ENCODE measurements at places on chromosomes 2 and 18.

DNA sequence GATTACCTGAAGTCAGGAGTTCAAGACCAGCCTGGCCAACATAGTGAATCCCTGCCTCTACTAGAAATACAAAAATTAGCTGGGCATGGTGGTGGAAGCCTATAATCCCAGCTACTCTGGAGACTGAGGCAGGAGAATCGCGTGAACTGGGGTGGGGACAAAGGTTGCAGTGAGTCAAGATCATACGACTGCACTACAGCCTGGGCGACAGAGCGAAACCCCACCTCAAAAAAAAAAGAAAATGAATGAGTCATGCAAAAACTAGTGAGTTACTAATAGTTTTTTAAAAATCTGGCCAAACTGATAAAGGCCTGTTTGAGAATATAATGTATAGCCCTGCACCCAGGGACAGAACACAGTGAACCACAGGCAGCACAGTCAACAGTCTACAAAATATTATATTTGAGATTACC is 17.5 kb downstream of the AFG3L2 start:
- no peaks in the 10 kb centered on the region for H3K4me1 ChIP-seq
- no peak overlapping the region for H3K4me3 ChIP-seq
- H3K27me3 ChIP-seq, result no peaks in the 10 kb centered on the region

GRCh38 chr18:3427944-3428343 is 22.0 kb upstream of the TGIF1 start:
- no peak overlapping the region for H3K27ac ChIP-seq
- no peaks in the 10 kb centered on the region for H3K36me3 ChIP-seq
- DNase-seq, result no peak
- H3K4me3 ChIP-seq, result no peak overlapping the region
- H3K27me3 ChIP-seq, result no peaks in the 10 kb centered on the region

DNA sequence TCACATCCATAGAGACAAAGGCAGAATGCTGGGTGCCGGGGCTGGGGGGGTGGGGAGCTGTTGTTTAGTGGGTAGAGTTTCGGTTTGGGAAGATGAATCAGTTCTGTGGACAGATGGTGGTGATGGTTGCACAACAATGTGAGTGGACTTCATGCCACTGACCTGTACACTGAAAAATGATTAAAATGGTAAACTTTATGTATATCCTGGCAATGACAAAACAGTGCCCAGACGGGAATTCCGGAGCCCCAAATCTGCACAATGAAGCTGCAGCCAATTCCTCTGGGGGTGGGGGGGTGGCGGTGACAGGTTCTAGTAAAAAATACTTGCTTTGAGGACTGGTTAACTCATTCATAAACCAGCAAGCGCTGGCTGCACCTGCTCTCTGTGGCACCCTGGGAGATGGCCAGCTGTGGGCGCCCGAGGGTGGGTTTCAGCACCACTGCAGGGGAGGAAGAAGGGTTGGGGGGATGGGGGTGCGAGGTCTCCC is 81.8 kb upstream of the HPCAL1 start:
- no peak overlapping the region for H3K4me3 ChIP-seq
- no peaks in the 10 kb centered on the region for H3K4me1 ChIP-seq
- H3K27me3 ChIP-seq, result peaks cover 15% of the 10 kb centered on the region
- H3K27ac ChIP-seq, result no peak overlapping the region

DNA sequence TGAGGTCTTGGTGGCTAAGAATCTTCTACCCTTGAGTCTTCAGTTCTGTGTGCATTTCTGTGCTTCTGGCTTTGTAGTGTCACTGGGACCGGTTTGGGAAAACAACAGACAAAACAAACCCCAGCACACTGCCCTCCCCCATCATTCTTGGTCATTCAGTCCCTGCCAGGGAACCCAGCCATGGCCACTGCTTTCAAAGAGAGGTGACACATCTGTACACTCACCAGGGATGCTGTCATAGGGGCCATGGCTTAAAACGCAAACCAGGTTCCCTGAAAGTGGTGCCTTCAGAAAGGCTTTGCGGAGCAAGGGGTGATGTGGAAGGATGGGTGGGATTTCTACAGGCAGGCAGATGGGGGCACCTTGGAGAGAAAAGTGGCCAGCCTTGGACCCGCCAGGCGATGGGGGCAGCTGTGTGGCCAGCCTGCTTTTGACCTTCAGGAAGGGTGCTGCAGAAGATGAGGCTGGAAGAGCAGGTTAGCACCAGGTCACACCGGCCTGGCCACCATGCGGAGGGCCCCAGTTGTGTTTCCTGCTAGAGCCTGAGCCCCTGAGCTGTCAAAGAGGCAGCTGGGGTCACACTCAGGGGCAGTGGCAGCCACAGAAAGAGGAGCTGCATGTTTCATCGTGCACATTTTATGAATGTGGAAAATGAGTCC is 101.3 kb downstream of the INHBB start:
- DNase-seq, result no peak
- H3K27ac ChIP-seq, result no peak overlapping the region
- H3K27me3 ChIP-seq, result peaks cover 52% of the 10 kb centered on the region

GRCh38 chr18:38884050-38884449 is 1318.5 kb upstream of the CELF4 start:
- H3K27ac ChIP-seq, result no peak overlapping the region
- H3K36me3 ChIP-seq, result no peaks in the 10 kb centered on the region
- no peak overlapping the region for H3K4me3 ChIP-seq
- no peak for DNase-seq

GRCh38 chr2:219661197-219661954 is 33.9 kb downstream of the SLC4A3 start:
- no peak for DNase-seq
- H3K27me3 ChIP-seq, result no peaks in the 10 kb centered on the region
- H3K4me3 ChIP-seq, result no peak overlapping the region
- peaks cover 7% of the 10 kb centered on the region for H3K4me1 ChIP-seq

GRCh38 chr2:61660511-61661388 is 122.6 kb upstream of the XPO1 start:
- no peak for DNase-seq
- no peaks in the 10 kb centered on the region for H3K4me1 ChIP-seq
- H3K4me3 ChIP-seq, result no peak overlapping the region
- no peaks in the 10 kb centered on the region for H3K36me3 ChIP-seq
- H3K27ac ChIP-seq, result no peak overlapping the region

DNA sequence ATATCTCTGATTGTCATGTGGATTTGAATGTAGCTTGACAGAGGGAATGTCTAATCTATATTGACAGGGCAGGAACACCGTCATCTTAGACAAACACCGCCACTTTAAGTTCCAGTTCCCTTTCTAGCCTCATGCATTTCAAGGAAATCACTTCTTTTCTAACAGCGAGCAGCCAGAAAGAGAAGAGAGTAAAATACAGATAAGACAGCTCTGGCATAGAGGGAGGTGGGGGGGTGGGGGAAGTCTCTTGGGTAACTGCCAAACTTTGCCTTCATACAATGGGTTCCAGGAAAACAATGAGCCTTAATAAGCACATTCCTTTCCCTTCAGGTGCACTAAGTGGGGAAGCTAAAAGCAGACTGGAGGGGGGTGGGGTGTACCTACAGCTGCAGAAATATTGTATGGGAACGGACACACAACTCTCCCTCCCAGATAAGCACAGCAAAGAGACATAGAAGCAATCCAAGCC is 37.2 kb downstream of the CASP10 start:
- H3K4me1 ChIP-seq, result peaks cover 8% of the 10 kb centered on the region
- no peak overlapping the region for H3K4me3 ChIP-seq
- H3K27ac ChIP-seq, result no peak overlapping the region
- DNase-seq, result no peak
- H3K36me3 ChIP-seq, result no peaks in the 10 kb centered on the region

DNA sequence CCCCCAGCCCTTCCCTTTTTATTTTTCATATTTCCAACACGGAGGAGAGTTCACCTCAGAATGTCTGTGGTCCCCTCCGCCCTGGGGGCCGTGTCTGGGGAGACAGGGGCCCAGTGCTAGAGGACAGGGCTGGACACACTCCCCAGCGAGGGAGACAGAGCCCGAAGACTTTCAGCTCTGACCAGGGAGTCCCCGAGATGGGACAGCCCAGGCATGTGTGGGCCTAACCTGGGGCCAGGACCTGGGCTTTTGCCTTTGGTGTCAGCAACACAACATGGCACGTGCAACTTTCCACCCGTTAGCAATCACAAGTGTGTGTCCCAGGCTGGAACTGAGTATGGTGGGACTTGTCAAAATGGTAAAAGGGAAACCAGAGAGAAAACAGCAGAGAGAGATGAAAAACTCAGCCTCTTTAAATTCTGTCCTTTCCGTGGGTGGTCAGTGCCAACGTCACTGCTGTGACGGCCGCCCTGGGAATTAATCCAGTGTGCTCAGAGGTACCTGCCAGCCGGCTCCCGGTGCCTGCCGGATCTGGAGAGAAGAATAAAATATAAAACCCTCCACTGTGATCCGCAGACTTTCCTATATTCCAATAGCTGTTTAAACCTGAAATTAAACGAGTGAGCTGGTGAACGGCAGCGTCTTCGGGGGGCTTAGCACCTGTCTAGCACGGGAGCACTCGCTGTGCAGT is 245.8 kb downstream of the EIPR1 start:
- H3K27me3 ChIP-seq, result no peaks in the 10 kb centered on the region
- H3K4me1 ChIP-seq, result no peaks in the 10 kb centered on the region
- no peak overlapping the region for H3K4me3 ChIP-seq
- DNase-seq, result no peak
- H3K36me3 ChIP-seq, result no peaks in the 10 kb centered on the region
- H3K27ac ChIP-seq, result no peak overlapping the region

- H3K27me3 ChIP-seq, result no peaks in the 10 kb centered on the region
- no peaks in the 10 kb centered on the region for H3K36me3 ChIP-seq
- H3K4me1 ChIP-seq, result no peaks in the 10 kb centered on the region
Observed at GRCh38 chr18:7683753-7684152, 116.6 kb downstream of the PTPRM start.

- H3K4me3 ChIP-seq, result no peak overlapping the region
- H3K36me3 ChIP-seq, result peaks cover 3% of the 10 kb centered on the region
- no peak for DNase-seq
Observed at GRCh38 chr18:77105028-77105427, 27.6 kb downstream of the MBP start.

DNA sequence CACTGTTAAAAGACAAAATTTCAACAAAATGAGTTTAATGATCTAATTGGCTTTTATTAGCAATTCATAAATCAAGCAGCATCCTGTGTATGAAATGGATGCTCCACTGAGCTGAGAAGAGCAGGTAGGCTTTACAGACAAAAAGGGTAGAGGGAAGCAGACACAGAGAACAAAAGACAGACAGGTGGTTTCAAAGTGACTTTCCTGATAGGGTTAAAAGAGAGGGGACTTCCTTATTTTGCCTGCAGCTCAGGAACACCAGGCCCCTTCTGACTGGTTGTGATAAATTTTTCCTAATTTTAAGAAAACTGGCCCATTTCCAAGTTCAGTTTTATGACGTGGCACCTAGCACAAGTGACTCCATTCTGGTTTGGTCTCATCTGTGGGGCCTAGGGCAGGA is 11.9 kb downstream of the TEX51 start:
- no peak for DNase-seq
- H3K27ac ChIP-seq, result no peak overlapping the region
- H3K27me3 ChIP-seq, result no peaks in the 10 kb centered on the region

DNA sequence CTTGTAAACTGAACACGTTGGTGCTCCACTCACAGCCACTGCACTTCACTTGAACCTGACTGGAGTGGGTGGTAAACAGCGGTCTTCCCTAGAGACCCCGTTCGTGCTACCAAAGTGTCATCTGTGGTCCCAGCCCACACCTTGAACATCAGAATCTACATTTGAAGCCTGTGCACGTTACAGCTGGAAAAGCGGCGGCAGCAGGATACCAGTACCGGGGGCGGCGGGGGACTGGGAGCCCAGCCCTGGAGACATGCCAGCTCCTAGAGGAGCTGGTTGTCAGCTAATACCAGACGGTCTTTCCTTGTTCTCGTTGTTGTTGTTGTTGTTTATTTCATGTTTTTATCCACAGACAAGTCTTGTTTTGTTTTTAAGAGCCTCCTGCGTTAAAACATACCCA is 156.7 kb downstream of the WDSUB1 start:
- H3K4me1 ChIP-seq, result peaks cover 16% of the 10 kb centered on the region
- peak overlapping the region; percentile 7 for H3K27ac ChIP-seq
- H3K4me3 ChIP-seq, result no peak overlapping the region
- no peak for DNase-seq

DNA sequence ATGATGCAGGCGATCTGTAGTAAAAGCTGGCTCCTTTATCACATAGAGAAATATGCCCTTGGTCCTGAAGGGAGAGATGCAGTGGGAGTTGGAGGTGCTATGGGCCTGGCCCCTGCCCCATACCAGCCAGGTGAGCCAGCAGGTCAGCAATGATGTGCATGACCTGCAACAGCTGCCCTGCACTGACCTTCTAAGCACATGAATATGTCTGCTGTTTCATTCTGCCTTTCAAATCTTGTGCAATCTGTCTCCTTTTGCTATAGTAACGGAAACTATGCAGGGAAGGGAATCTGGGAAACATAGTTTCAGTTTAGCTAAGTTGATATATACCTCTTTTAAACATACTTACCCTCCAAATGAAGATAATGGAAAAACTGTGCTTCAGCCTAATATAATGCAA is 235.2 kb downstream of the TDRD15 start:
- H3K27ac ChIP-seq, result no peak overlapping the region
- no peaks in the 10 kb centered on the region for H3K4me1 ChIP-seq
- no peaks in the 10 kb centered on the region for H3K27me3 ChIP-seq

DNA sequence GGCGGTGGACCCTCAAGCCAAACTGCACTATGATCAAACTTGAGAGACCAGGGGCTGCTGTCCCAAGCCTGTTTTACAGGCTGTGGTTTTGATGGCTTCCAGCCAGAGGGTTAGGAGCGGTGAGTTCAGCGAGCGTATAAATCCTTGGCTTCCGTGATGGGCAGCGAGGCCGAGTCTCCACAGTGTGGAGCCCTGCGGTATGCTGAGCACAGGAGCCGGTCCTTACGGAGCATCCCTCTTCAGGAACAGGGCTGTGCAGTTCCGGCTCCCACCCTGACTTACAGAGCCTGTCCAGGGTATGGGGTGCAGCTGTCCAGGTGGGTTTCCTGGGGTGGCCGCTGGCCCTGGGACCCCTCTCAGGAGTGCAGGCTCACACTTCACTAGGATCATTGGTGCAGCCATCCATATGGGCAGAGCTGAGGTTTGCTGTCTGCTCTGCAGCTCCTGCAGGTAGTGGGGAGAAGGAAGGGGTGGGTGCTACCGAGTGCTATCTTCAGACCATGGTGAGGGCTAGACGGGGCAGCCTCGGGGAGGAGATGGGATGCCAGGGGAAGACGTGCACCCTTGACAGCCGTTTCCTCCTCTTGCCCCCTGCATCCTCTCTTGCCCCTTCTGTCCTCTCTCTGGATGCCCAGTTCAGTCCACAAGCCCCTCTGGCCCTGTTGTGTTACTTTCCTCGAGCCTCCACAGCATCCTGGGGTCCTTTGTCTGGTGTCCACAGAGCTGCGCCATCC is 104.3 kb downstream of the FAM210A start:
- H3K36me3 ChIP-seq, result no peaks in the 10 kb centered on the region
- H3K4me3 ChIP-seq, result no peak overlapping the region
- no peak overlapping the region for H3K27ac ChIP-seq
- peaks cover 3% of the 10 kb centered on the region for H3K4me1 ChIP-seq
- no peak for DNase-seq

Measured in esophagus squamous epithelium (tissue), 5 donors.